ENCODE measurements at places on chromosomes 11 and 22. TPM values are rescaled to one million over a fixed set of nuclear protein-coding genes. Genes with fewer than 3 reads are reported as not detected.

Gene OR6T1
- total RNA-seq = not detected

Gene EPS8L2
- 3.0 TPM for total RNA-seq

Gene MUC5AC
- total RNA-seq = not detected

Gene ANO5
- under 0.01 TPM for total RNA-seq

Gene CLP1
- total RNA-seq = 23.8 TPM

Gene NLRP14
- under 0.01 TPM for total RNA-seq
